Left lobe of liver (tissue), 2 donors: ENCODE measurements at places on chromosomes 2 and 18. TPM values are rescaled to one million over a fixed set of nuclear protein-coding genes. Genes with fewer than 3 reads are reported as not detected.

FEV gene
- total RNA-seq = not detected

MEP1B gene
- total RNA-seq = 1.3 TPM

ABCG5 gene
- total RNA-seq = 57.0 TPM

ITGB6 gene
- 0.18 TPM for total RNA-seq

LOXL3 gene
- 0.86 TPM for total RNA-seq

ITGAV gene
- total RNA-seq = 15.3 TPM
